Mammary microvascular endothelial cell (primary cell): ENCODE measurements at places on chromosomes 1 and 21. TPM values are rescaled to one million over a fixed set of nuclear protein-coding genes. Genes with fewer than 3 reads are reported as not detected.

PLA2G5 gene
- total RNA-seq: 4.0 and 5.5 TPM in 2 replicates

RIPK4 gene
- total RNA-seq: not detected in 2 replicates

PINK1 gene
- total RNA-seq: 33.5 and 36.4 TPM in 2 replicates

ZYG11A gene
- total RNA-seq: 0.54 and 1.1 TPM in 2 replicates

USH2A gene
- not detected in 2 replicates for total RNA-seq

MROH7 gene
- total RNA-seq: 0.07 TPM in 1 of 2 replicates, not detected in the other

RNU1-1 gene
- under 0.01 TPM in 1 of 2 replicates, not detected in the other for total RNA-seq

PAPPA2 gene
- total RNA-seq: 0.05 and 0.13 TPM in 2 replicates

FAM72A gene
- 7.9 TPM in 2 replicates for total RNA-seq

RAB7B gene
- total RNA-seq: 0.10 TPM in 1 of 2 replicates, not detected in the other

PADI2 gene
- 0.05 and 0.13 TPM in 2 replicates for total RNA-seq

KRTAP23-1 gene
- not detected in 2 replicates for total RNA-seq

ACOT11 gene
- total RNA-seq: 3.3 and 5.1 TPM in 2 replicates
